Karpas-422 (cell line): ENCODE measurements at places on chromosomes 3 and 15. TPM values are rescaled to one million over a fixed set of nuclear protein-coding genes. Genes with fewer than 3 reads are reported as not detected.

ITGB5 gene
- total RNA-seq, result 0.86 and 4.7 TPM in 2 replicates

CPN2 gene
- total RNA-seq, result not detected in 2 replicates

TNIK gene
- total RNA-seq, result 0.14 TPM in 1 of 2 replicates, not detected in the other

HYAL1 gene
- total RNA-seq, result 0.14 and 0.71 TPM in 2 replicates

CCDC54 gene
- not detected in 2 replicates for total RNA-seq

GOLGA8Q gene
- not detected in 2 replicates for total RNA-seq

CLN6 gene
- 30.2 and 80.0 TPM in 2 replicates for total RNA-seq

NR2E3 gene
- total RNA-seq, result not detected in 2 replicates

NEK10 gene
- total RNA-seq, result 0.34 and 0.72 TPM in 2 replicates
